ENCODE measurements at places on chromosomes 3 and 15.
A peak's percentile ranks its signal among the peaks of the same experiment; 100 is the strongest.

DNA sequence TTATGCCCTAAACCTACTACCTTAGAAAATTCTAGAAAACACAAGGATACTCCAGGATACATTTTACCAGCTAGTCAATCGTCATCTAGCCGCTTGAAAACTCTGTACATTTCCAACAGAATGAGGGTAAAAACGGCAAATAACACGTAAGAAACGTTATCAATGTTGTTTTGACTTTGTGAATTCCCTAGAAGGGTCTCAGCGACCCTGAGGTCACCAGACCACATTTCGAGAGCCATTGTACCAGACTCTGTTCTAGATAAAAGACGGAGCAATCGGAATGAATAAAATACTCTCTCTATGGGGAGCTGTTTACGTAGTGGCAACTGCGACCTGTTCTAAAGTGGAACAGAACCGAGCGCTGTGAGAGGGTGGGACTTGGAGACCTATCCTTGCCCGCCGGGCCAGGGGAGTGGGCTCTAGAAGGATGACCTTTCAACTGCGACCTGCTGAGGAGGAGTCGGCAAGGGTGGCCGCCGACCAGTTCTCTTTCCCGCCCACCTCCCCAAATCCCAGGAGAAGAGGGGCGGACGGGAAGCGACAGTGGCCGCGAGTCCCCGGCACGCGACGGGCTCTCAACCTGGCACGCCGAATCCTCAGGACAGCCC is 778 bp upstream of the AP4E1 start:
- peak; percentile 36 for DNase-seq

DNA sequence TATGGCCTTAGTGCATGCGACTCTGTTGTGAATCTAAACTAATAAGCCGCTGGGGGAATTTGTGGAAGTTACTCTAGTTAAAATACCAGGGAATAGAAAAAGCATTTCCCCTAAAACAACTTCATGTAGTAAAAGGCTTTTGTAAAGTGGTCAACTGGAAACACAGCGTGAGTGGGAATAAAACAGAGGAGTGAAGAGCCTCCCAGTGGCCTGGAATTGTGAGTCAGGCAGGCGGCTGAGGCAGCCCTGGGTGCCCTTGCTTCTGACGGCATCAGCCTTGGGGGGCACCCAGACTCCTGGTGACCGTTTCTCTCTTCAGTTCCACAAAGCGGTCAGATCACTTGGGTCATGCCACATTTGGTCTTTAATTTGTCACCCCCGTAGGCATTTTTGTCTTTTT is 108.4 kb downstream of the GHSR start:
- no peak for DNase-seq

GRCh38 chr3:4820296-4821121 is 158.7 kb upstream of the BHLHE40 start:
- DNase-seq, result no peak

GRCh38 chr15:89985111-89985510 is 16.0 kb upstream of the ZNF710 start:
- no peak for DNase-seq

DNA sequence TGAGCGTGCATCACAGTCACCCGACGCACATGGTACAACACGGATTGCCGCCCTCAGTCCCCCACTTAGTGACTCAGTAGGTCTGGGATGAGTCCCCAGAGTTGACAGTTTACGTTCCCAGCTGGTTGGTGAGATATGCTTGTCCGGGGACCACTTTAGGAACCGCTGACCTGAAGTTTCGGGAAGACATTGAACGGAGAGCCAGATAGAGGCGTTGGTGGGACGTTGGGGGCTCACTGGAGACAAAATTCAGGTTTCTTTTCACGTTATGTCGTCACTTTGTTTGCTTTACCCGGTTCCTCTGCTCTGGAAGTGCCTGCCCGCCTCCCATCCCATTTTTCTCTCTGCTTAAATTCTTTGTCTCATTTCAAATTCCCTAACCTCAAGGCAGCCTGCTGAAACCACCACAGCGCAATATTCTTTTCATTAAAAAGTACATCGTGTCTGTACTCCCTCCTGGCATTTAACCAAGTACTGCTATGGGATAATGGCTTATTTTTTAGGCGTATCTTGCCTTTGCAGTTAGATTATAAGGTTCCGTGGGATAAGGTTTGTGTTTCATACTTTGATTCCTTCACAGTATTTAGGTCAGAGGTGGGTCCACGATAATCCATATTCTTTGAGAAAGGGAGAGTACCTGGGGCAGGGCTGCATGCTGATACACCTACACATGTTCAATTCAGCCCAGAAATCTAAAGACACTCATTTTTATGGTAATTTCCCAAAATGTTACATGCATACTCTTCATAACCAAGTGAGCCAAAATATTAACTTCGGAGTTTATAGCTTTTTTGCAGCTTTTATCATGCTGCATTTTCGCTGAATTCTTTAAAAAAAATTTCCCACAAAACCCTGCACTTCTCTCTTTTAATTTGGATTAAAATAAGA is 921 bp downstream of the LMLN start:
- no peak for DNase-seq
